ENCODE measurements at places on chromosomes 5 and 9. TPM values are rescaled to one million over a fixed set of nuclear protein-coding genes. Genes with fewer than 3 reads are reported as not detected.

- DNase-seq: no peak
Measured at GRCh38 chr9:36289836-36290435, 31.7 kb upstream of the GNE start.

- DNase-seq: no peak
Measured at GRCh38 chr9:6152788-6153187, 62.8 kb upstream of the IL33 start.

- no peak for DNase-seq
Measured at GRCh38 chr9:70677055-70677735, 262.7 kb upstream of the KLF9 start.

DNA sequence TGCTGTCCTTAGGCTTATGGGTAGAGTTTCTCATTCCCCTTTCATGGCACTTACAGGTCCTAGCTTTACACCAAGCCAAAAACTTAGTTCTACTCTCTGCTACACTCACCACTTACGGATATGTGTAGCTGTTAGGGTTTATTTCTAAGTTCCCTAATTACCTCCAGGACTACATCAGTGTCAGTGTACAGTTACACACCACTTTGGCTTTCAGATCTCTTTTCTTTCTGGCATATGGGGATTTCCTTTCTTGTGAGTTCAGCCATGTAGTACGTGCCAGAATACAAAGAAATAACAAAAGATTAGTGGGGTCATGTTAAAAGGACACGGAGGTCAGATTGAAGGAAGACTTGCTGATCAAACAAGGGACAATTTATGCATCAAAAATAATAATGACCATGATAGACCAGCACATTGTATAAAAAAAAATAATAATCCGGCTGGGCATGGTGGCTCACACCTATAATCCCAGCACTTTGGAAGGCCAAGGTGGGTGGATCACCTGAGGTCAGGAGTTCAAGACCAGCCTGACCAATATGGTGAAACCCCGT is 41.8 kb downstream of the LYRM7 start:
- no peak for DNase-seq

Gene PCDHGB4
- polyA plus RNA-seq: 1.4 TPM
